ENCODE measurements at places on chromosomes 5 and 9. TPM values are rescaled to one million over a fixed set of nuclear protein-coding genes. Genes with fewer than 3 reads are reported as not detected.

GRCh38 chr5:74616236-74617146, 24.0 kb downstream of the ENC1 start:
- no peak for DNase-seq

- DNase-seq = no peak
Measured at GRCh38 chr5:180105827-180106312, 34.3 kb upstream of the RNF130 start.

GRCh38 chr9:34072410-34072809, 23.7 kb upstream of the UBAP2 start:
- peak; percentile 46 for DNase-seq

DNA sequence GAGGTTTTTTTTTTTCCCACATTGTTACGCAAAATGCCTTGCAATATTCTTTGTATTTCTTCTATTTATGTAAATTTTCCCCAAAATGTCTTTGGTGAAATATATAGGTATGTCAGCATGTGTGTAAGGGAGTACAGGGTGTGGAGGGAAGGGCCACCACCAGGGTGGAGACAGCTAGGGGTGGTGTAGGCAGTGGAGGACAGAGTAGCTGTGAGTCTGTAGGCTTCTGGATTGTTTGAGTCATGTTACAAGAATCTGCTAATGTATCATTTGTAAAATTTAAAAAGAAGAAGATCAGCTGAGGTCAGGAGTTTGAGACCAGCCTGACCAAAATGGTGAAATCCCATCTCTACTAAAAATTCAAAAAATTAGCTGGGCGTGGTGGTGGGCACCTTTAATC, 175.5 kb downstream of the NXNL2 start:
- no peak for DNase-seq

DNA sequence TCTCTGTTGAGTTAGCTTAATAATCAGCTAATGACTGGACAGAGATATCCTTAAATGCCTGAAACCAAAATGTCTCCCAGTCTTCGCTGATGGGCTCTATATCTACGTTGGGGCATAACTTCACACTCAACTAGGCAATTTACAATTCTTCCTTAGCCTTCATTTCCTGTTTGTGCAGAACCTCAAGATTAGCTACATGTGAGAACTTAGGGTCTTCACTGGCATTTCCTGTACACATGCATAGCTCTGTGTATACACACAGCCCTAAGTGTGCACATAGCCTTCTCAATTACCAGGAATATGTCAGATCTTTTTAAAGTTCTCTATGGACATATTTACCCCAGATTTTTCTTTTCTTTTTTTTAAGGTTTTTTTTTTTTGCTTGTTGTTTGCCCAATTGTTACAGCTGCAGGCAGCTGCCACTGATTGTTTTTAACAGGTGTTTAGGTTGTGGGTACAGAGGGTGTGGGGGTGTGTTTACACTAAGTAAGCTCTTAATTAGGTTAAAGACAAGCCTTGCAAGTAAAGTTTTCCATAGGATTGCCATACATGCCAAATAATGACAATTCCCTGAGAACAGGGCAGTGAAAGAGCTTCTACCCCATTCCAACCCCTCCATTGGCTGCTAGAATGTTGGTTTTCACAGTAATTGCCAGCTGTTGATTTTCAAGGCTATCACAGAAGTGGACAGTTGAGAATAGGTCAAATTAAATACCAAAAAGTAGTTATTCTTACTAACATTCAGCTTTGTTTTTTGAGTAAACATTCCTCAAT, 441.0 kb downstream of the TLE4 start:
- DNase-seq = no peak

DNA sequence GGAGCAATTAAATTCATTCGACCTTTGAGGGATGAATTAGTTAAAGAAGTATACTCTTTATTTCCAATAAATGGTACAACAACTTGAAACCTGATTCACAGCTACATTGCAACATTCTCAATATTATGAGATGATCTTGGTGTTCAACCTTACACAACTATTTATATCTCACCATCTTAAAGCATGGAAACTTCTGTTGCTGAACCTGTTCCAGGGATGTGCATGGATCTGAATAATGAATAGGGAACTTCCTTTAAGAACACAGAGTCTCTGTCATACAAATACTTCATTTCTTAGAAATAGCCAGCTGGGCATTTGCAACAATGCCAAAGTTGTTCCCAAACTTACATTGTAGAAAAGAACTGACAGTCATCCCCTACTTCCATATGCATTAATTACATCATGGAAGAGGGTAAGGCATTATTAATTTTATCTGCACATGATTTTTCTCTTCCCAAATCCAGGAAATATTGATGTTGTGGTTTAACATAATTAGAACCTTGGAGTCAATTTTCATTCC, 39.8 kb upstream of the CCDC112 start:
- no peak for DNase-seq

DNA sequence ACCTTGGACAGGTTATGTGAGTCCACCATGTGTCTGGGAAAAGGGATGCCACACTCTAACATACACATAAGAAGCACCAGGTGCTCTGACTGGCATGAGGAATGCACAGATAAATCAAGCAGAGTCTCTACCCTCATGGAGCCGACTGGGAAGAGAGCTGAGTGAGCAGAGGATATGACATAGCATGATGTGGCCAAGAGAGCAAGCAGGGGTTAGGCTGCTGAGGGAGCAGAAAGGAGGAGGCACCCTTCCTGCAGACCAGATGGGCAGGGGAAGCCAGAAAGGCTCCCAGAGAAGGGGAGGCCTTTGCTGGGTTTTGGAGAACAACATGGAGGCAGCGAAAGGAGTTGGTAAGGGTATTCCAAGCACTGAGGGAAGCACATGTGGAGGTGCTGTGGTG, 223.1 kb downstream of the GNA14 start:
- DNase-seq = no peak

DNA sequence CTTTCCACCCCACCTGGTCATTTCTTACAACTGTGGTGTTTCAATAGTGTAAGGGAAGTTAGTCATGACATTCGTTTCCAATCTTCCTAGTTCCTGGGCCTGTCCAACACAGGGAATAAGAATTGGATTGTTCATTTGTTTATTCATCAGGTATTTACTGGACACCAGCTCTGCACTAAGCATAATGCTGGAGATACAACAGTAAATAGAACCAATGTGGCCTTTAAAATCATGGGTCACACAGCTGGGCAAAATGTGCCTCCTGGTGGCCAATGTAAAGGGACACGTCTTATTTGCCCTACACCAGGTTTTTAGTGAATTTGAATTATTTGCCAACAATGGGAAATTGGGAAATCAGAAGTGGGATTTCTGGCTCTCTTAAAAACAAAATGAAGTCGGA, 10.4 kb downstream of the ABLIM3 start:
- peak; percentile 61 for DNase-seq

EGFLAM gene
- under 0.01 TPM for total RNA-seq

GRCh38 chr5:115723220-115723619, 93.2 kb downstream of the CDO1 start:
- DNase-seq = no peak

DNA sequence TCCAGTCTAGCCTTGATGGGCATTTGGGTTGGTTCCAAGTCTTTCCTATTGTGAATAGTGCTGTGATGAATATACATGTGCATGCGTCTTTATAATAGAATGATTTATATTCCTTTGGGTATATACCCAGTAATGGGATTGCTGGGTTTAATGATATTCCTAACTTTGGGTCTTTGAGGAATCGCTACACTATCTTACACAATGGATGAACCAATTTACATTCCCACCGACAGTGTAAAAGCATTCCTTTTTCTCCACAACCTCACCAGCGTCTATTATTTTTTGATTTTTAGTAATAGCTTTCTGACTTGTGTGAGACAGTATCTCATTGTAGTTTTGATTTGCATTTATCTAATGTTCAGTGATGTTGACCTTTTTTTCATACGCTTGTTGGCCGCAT, 1040.1 kb downstream of the MAT2B start:
- no peak for DNase-seq

All from renal cortical epithelial cell (primary cell).